Coronary artery (tissue), 2 donors: ENCODE measurements at places on chromosomes 7 and 10.

DNA sequence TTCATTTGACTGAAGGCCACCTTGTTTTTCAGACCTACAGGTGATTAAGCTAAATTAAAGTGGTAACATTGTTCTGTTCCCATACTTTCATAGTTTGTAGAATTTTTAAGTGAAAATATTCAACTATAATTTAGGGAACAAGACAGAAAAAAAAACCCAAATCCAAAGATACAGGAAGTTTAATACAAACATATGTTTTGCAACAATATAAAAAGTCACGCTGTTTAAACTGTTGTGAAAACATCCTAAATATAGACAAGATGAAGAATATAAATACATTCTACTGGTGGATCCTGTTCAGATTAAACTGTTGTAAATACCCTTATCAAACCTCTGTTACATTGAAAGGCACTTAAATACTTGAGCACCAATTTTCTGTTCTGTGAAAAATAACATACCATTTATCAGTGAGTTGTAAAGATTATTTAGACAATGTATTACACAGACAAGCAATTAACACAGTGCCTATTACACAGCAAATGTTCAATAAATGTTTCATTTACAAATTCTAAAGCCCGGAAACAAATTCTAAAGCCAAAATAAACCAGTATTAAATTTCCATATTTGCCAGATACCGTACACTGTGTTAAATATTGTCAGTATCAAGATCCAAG, 14.2 kb downstream of the ASZ1 start:
- no peak for DNase-seq

- DNase-seq: no peak
Measured at GRCh38 chr10:63965846-63966245, 444.6 kb downstream of the REEP3 start.

DNA sequence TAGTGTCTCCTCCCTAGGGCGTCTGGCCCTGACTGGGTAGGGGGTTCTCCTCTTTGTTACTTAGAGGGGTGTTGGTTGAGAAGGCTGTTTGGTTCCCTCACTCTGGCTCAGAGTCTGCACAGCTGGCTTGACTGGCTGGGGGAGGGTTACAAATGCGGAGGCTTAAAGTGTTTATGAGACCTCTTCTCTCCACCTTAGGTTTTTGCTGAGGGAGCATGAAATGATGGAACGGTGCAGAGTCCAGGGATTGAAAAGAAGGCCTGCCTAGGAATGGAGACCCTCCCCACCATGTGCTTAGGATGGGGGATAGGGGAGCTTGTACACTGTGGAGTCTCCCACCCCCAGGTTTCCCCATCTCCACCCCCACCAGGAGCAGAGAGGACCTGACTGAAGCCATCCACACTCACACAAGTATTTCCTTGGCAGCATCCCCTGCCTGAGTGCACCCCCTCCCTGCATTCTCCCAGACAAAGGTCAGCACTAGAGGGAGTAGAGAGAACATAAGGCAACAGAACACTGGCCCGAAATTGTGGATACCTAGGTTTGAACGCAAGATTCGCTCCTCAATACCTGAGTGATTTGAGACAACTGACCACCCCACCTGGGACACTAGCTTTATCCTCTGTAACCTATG, 1.7 kb upstream of the LDB1 start:
- no peak for DNase-seq

GRCh38 chr10:103038570-103038969, 120.5 kb downstream of the CNNM2 start:
- no peak for DNase-seq

DNA sequence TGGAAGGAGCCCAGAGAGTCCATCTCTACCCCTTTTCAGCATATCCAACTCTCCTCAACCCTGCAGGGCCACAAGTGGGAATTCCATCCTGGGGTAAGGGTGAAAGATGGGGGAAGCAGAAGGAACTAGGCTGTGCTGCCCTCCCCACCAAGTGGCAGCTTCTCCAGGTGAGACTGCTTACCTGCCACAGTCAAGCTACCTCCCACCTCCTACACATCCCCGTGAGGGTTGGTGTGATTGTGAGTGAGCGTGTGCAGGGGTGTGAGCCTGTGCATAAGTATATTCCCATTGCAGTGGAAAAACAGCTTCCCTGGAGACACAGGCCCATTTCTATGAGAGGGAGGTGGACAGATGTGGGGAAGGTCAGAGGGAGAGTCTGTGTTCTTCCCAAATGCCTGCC, 376.6 kb downstream of the PLXNA4 start:
- DNase-seq: no peak

DNA sequence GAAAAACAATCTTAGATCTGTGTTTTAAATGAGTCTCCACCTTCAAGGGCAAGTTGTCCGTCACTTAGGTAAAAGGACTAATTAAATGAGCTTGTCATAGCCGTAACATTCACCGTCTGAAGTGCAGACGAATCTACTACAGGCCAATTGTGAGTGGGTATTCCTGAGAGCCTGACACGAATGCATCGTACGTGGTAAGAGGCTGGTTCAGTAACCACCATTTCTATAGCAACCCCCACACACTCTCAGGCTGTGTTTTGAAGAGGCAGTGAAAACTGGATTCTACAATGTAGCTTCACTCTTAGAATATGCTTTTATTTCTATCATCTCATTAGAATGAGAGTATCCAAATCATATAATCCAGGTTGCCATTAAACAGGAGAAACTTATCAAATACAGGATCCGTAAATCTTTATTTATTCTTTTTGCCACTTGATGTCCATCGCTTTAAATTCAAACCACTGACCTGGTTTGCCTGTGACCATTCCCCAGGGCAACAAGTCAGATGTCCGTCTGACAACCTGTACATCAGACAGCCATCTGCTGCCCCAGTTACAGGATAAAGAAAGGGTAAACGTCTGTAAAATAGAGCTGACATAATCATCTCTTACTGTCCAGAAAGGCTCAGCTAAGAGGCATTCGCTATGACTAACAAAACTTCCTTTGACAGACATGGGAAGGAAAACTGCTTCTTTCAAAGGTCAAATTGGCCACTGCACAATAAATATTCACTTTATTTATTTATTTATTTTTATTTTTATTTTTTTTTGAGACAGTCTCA, 70.3 kb upstream of the NMT2 start:
- DNase-seq: no peak

DNA sequence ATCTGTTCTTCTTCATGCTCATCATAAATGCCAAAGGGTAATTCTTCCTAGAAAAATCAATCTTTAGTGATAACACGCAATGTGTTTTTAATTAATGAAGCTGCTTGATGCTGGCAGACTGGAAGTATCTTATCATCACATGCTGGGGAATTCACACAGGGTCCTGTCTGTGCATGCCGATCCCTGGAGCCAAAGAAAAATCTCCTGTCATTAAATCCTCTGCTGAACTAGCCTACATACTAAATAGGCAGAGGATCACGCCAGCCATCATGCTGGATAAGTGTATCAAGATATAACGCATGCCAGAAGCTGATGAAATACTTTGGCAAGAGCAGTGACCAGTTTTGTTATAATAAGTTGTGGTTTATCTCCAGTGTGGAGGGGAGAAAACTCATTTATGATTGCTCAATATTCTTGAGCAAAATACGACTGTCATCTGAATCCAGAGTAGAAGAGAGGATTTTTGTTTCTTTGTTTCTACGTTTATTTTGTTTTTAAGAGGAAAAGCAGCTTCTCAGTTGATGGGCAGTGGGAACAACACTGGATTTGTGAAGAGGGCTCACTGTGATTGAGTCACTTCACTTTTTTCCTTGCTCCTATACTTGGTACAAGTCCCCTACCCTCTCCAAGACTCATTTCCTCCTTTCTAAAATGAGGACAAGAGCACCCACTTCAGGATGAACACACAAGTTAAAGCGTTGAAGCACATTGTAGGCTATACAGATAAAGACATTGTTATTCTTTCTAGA, 649.1 kb downstream of the TNS3 start:
- DNase-seq: no peak

GRCh38 chr10:58081353-58081752, 186.3 kb downstream of the IPMK start:
- DNase-seq: no peak

DNA sequence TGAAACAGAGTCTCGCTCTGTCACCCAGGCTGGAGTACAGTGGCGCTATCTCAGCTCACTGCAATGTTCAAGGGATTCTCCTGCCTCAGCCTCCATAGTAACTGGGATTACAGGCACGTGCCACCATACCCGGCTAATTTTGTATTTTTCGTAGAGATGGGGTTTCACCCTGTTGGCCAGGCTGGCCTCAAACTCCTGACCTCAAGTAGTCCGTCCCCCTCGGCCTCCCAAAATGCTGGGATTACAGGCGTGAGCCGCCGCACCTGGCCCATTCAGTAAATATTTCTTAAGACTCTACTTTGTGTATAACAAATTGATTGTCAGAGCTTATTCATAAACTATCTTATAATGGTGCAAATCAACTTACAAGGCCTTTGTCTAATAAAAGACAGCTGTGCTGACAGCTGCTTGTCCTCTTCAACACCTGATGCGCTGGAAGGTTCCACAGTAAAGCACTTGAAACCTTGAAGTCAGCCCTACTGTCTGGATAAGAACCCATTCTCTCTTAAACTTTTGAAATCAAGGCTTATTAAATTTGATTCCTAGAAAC, 14.7 kb downstream of the ECHDC3 start:
- DNase-seq: no peak
